ENCODE measurements at places on chromosomes 12 and 14. TPM values are rescaled to one million over a fixed set of nuclear protein-coding genes. Genes with fewer than 3 reads are reported as not detected.

Gene PLA2G1B
- total RNA-seq = 0.69 TPM

Gene CD69
- total RNA-seq = 0.98 TPM

Gene LTA4H
- total RNA-seq = 59.6 TPM

Gene MBD6
- 115 TPM for total RNA-seq

DNA sequence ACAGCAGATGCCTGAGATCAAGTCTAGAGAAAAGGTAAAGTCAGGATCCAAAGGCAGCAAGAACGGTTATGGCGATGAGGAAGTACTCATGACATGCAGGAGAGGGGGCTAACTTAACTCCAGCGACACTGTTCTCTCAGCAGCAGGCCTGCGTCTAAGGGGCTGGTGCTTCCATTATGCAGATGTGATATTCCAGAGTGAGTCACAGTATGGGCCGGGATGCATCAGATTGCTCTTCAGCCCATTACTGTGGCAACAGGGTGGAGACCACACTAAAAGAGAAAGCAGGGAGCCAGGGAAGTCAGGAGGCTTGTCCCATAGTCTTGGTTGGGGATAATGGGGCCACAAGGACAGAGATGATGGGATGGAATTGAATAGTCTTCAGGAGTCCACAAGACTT is 151.8 kb upstream of the NTF3 start:
- no peak for DNase-seq

DNA sequence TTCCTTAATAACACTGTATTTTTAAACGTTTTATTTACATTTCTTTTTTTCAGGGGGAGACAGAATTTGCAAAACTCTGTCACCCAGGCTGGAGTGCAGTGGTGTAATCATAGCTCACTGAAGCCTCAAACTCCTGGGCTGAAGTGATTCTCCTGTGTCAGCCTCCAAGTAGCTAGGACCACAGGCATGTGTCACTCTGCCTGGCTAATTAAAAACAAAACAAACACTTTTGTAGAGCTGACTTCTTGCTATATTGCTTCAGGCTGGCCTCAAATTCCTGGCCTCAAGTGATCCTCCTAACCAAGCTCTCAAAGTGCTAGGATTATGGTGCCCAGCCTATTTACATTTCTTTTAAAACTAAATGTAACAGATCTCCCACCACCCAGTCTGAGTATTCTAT is 12.7 kb downstream of the CPSF6 start:
- no peak for DNase-seq

DNA sequence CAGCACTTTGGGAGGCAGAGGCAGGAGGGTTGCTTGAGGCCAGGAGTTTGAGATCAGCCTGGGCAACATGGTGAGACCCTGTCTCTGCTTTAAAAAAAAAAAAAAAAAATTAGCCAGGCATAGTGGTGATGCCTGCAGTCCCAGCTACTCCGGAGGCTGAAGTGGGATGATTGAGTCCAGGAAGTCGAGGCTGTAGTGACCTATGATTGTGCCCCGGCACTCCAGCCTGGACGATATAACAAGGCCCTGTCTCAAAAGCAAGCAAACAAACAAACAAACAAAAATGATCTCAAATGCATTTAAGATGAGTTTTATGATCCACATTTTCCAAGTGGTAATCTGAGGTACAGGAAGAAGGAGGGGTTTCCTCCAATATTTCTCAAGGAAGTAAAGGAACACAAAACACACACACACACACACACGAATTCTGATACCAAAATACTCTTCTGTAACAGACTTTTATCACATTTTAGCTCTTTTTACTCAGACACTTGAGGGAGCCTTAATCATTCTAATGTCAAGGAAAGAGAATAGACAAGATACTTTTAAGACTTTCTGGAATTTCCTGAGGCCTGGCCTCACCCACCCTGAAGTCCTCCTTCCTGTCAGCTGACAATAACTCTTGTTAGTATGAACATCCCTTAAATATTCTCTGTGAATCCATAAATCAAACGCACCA is 44.4 kb upstream of the CERS5 start:
- no peak for DNase-seq

DNA sequence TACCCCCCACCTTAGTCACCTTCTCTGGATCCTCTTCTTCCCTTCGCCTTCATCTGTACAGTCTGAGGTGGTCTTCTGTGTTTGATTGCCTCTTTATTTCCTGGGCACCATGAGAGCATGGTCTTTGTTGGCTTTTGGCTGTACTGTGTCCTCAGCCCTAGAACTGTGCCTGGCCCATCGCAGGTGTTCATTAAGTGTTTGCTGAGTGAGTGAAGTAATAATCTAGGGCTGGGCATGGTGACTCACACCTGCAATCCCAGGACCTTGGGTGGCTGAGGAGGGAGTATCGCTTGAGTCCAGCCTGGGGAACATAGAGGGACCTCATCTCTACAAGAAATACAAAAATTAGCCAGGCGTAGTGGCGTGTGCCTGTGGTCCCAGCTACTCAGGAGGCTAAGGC is 13.9 kb downstream of the ALDH2 start:
- DNase-seq = no peak

GRCh38 chr12:89826468-89826867 is 117.8 kb upstream of the ATP2B1 start:
- no peak for DNase-seq
